Kidney epithelial cell (primary cell): ENCODE measurements at places on chromosomes 4 and X.
A peak's percentile ranks its signal among the peaks of the same experiment; 100 is the strongest.

GRCh38 chrX:19889582-19890342 lies 2.4 kb upstream of the SH3KBP1 start:
- no peak for DNase-seq

GRCh38 chr4:7705593-7705992 lies 234.1 kb downstream of the AFAP1 start:
- no peak for DNase-seq

DNA sequence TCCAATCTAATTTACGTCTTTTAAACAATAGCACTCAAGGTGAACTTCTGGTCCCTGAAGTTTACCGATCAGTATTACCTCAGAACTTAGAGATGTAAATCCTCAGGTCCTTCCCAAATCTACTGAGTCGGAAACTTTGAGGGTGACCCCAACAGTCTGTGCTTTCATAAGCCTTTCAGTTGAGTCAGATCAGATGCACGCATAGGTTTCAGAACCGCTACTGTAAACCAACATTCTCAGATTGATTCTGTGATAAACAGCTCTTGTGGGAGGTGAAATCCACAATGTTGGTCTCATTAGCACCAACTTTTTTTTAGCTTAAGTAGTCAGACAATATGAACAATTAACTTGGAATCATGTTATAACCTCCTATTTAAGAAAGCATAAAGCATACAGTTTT lies 86.0 kb downstream of the WWC2 start:
- DNase-seq, result no peak

DNA sequence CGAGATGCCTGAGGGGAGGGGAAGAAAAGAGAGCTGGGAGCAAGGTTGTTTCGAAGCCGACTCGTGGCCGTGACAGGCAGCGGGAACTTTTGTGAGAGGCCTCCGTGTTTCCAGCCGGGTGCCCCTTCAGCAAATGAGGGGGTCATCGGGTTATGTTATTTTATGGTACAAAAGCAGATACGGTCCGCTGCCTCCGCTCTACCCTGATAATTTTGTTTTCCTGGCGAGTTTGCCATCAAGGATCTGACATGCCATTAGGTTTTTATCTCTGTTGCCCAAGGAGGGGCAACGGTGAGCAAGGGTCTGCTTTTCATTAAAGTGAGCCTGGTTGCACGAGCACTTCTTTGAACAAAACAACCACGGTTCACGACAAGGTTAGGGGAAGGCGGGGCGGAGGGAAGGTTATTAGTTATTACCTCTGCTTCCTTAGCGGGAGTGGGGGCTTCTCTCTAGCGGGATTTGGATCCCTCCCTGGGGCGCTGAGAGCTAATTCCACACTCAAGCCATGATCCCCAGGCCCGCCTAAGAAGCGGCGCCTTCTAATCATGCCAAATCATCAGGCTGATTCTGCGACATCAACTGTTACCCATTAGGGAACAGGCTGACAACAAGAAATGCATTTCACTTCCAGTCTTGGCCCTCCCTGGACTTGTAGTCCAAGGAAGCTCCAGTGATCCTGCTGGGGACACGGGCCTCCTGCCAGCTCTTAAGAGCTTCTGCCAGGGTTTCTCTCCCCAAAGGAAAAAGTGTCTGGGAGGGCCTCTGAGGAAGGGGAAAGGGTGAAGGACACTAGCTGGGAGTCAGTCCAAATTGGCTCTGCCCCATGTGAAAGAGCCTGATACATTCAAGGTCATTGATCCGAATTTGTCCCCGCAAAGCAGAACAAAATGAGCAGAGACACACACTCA lies 617.7 kb downstream of the MID1IP1 start:
- no peak for DNase-seq

- no peak for DNase-seq
Measured at GRCh38 chrX:129957241-129958082, 25.0 kb upstream of the BCORL1 start.

- DNase-seq, result no peak
Measured at GRCh38 chrX:12460929-12461328, 322.7 kb downstream of the FRMPD4 start.

DNA sequence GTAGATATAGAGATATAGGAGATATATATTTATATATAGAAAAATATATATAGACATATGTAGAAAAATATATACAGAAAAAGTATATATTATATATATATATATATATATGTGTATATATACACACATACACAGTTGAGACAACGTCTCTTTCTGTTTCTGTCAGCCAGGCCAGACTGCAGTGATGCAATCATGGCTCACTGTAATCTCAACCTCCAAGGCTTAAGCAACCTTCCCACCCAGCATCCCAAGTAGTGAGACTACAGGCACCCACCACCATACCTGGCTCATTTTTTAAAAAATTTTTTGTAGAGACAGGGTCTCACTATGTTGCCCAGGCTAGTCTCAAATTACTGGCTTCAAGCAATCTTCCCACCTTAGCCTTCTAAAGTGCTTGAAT lies 426.3 kb downstream of the GPM6A start:
- DNase-seq, result no peak

DNA sequence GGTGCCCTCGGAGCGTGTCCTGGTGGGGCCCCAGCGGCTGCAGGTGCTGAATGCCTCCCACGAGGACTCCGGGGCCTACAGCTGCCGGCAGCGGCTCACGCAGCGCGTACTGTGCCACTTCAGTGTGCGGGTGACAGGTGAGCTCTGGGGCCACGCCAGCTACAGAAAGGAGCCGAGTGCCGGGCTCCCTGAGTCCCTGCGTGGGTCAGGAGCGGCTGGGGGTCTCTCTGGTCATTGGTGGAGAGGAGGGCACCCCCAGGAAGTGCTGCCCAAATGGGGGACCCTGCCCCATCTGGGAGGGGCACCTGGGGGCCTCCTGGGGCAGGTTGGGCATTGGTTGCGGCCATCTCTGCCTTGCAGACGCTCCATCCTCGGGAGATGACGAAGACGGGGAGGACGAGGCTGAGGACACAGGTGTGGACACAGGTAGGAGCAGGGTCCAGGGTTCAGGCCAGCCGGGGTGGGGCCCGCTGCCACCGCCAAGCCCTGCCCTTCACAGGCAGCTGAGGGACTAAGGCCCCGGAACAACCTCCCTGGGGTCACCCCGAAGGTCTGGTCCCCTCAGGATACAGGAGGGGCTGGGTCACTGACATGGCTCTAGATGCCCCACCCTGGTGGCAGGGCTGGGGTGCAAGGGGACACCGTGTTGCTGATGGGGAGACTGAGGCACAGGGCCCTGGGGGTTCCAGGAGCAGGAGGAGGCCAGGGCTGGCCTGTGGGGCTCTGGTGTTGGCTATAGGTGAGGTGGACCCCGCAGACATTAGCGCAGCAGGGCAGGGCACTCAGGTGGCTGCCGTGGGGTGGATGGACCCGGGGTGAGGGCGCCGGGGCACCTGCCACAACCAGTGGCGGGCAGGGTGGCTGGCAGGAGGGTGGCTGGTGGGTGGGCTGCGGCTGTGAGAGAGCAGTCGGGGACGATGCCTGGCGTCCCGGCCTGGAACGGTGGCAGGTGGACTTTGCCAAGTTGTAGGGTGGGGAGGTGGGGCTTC lies 6.6 kb downstream of the FGFR3 start:
- DNase-seq, result no peak

- DNase-seq, result no peak
Measured at GRCh38 chrX:37781081-37781480, 1.2 kb downstream of the CYBB start.

DNA sequence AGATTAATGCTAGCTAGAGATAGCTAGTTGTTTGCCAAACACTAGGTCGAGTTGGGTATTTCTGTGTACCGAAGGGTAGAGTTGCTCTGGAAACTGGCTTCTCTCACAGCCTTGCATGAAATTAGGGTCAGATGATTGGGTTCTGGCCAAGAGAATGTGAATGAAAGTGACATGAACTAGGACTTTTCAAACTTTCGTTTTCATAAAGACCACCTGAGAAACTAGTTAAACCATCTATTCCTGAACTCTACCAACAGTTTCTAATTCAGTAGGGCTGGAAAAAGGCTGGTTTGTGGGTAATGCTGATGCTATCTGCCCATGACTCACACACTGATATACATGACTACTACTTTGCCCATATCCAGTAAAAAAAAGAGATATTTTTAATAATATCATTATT lies 157.6 kb downstream of the GASK1B start:
- no peak for DNase-seq

DNA sequence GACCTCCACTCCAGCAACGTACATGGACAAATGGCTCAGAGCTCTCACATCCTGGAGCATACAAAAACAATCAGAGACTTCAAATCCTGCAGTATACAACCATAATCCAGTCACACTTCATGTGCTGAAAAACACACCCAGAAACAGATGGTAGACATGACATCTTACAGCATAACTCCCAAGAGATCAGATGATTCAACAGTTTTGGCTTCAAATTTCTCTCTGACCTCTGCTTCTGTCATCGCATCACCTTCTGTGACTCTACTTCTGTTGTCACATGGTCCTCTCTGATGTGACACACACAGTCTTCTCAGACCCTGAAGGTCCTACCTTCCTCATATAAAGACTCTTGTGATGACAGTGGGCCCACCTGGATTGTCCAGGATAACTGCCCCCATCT lies 18.5 kb downstream of the SUV39H1 start:
- DNase-seq, result no peak

GRCh38 chrX:9122519-9123245 lies 88.8 kb upstream of the FAM9B start:
- DNase-seq, result no peak

DNA sequence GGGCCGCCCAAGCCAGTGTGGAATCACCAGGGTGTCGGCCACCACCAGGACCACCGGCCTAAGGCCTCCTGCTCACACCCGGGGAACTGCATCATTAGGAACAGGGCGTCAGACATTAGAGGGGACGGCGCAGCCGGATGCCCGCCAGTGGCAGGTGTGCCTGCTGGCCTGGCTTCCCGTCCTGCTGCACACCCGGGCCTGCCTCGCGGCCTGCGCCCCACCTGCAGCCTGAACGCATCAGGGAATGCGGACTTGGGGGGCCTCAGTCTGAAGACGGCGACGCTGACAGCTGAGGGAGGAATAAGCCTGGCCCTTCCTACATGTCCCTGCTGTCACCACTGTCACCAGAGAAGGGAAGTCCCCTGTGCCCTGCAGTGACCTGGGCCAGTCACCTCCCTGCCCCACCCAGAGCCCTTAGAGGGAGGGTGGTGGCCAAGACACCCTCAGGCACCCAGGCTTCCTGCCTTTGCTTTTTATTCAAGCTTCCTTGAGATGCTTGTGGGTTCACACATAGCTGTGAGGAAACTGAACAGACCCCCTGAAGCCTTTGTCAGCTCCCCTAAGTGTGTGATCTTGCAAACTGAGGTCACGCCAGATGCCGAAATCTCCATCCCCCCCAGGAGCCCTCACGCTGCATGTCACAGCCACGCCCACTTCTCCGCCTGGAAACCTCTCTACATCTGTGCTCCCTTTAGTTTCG lies 3.2 kb downstream of the DGKQ start:
- no peak for DNase-seq

GRCh38 chr4:173522160-173522950 lies 7.7 kb downstream of the HAND2 start:
- no peak for DNase-seq

GRCh38 chrX:70454441-70455365 lies 10.1 kb downstream of the DLG3 start:
- DNase-seq, result peak; percentile 59

DNA sequence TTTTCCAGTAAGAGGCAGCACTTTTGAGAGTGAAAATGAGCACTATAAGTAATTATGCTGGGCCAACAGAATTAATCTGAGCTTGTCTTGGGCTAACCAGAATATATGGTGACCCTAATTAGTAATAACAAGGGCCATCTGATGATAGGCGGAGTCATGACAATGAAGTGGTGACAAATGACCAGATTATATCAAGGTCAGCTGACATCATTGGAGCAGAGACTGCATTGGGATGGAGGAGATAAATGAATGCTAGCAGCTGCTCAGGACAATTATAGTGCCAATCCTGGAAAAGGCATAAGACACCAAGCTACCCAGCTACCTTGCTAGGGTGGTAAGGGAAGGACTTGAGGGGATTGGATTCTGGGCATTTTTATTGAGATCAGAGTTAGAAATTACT lies 1548.7 kb downstream of the RPA4 start:
- no peak for DNase-seq

GRCh38 chr4:107255114-107255513 lies 219.0 kb upstream of the DKK2 start:
- no peak for DNase-seq
